ENCODE measurements at places on chromosomes 2 and 18.

GRCh38 chr2:153986488-153987229, 114.9 kb downstream of the GALNT13 start:
- no peak for DNase-seq

GRCh38 chr2:173785813-173786212, 179.4 kb downstream of the SP3 start:
- DNase-seq = no peak

GRCh38 chr18:41324020-41324791, 630.8 kb upstream of the PIK3C3 start:
- DNase-seq = no peak

- no peak for DNase-seq
Observed at GRCh38 chr18:46324087-46324955, 220.1 kb downstream of the HAUS1 start.

GRCh38 chr18:74595431-74595830, 2.2 kb upstream of the ZNF407 start:
- DNase-seq = no peak

- DNase-seq = no peak
Observed at GRCh38 chr2:49444005-49444404, 289.7 kb upstream of the FSHR start.

DNA sequence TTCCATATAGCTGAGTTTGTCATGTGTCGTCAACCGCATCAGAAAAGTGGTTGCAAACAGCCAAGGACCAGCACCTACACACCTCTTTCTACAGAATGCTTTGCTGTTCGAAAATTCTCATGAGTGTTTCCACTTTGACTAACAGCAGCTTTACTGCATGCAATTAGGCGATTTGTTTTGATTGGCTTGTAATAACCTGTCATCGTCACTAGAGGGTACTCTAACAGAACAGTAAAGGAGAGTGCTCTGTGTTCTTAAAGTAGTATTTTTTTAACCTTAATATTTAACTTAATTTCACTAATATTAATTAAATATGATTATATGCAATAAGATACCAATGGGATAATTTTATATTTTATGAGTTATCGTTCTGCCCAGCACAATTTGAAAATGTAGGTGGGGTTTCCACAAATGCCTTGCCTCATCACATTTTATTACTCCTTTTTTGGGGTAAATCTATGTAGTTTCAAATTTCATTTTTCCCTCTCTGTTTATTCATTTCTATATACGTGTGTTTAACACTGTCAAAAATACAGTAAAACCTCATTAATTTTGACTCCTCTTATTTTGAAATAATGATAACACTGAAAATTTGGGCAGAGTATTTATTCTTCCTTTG, 502.2 kb downstream of the NRXN1 start:
- no peak for DNase-seq

DNA sequence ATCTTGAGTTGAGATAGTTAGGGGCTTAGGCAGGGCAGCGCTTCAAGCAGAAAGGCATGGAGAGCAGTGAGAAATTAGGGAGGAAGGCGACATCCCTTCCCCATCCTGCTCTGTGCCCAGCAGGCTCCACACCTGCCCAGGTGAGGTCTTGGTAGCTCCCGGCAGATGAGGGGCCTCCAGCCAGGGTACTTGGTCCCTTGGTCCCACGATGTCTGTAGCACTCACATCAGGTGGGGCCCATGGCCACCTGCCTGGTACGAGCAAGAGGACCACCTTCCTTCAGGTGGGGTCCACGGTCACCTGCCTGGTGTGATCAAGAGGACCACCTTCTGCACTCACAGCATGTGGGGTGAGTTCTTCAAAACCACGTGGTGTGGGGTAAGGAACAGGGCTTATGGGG, 91.2 kb downstream of the GALR1 start:
- no peak for DNase-seq

DNA sequence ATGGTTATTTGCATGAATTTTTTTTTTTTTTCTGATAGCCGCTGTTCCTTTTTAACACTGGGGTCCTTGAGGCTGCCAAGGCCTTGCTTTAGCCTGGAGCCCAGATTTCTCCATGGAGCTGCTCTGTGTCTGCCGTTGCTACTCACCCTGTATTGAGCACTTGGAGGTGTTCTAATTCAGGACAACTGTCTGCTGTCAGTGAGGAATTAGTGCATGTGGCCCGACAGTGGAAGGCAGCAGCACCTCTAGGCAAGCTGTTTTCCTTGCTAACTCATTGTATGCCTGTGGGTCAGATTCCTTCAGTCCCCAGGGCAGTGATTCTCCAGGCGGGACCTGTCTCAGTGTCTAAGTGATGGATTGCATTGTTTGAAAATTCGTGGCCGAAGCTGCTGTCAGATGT, 147.7 kb upstream of the DPP10 start:
- no peak for DNase-seq

- no peak for DNase-seq
Observed at GRCh38 chr2:78707776-78708386, 317.6 kb upstream of the REG3G start.

GRCh38 chr2:170509452-170510193, 205.5 kb upstream of the SP5 start:
- peak; percentile 59 for DNase-seq

DNA sequence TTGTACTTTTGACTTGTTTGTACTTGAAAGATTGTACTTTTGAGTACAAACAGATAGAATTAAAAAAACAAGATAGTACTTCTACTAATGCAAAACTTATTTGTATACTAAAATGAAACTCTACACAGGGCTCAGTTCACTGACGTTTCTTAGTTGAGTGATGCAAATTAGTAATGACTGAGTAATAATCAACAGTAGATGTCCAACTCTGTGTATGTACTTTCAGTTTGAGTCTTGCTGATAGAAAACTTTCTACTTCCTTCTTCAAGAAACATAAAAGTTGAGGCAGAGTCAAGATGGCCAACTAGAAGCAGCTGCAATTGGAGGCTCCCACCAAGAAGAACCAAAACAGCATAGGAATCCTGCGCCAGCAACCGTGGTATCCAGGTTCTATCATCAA, 585.0 kb downstream of the NR4A2 start:
- DNase-seq = no peak

DNA sequence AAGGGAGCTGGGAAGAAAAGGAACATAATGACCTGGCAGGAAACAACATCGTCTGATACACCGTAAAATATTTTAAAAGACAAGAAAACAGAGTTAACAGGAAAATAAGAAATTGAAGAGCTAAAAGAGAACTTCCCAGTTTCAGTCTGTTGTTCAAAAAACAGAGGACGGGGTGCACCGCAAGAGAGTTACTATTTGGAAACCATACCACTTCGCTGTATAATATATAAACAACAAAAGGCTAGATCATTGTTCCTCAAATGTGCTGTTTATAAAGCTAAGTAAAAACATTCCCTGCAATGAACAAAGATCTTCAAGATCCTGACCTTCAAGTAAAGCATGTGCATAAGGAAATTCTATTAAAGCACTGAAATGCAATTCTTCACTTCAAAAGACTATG, 2.1 kb downstream of the PPP3R1 start:
- DNase-seq = no peak

- DNase-seq = peak; percentile 89
Observed at GRCh38 chr2:64654063-64654811, 524 bp upstream of the SERTAD2 start.

DNA sequence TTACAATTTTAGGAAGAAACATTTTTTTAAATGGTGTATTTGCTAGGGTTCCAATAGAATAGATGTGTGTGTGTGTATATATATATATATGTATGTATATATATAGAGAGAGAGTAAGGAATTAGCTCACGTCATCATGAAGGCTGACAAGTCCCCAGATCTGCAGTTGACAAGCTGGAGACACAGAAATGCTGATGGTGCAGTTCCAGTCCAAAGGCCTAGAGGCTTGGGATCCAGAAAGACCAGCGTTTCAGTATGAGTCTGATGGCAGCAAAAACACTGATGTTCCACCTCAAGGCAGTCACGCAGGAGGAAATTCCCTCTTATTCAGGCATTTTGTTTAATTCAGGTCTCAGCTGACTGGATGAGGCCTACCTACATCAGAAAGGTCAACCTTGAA, 386.8 kb downstream of the PTH2R start:
- no peak for DNase-seq

- no peak for DNase-seq
Observed at GRCh38 chr2:195672674-195673073, 15.6 kb downstream of the SLC39A10 start.

- DNase-seq = no peak
Observed at GRCh38 chr18:26650310-26651268, 102.2 kb upstream of the KCTD1 start.

- DNase-seq = no peak
Observed at GRCh38 chr2:178258916-178259315, 64.6 kb downstream of the OSBPL6 start.

- DNase-seq = no peak
Observed at GRCh38 chr2:102012061-102012614, 20.4 kb downstream of the IL1R2 start.

DNA sequence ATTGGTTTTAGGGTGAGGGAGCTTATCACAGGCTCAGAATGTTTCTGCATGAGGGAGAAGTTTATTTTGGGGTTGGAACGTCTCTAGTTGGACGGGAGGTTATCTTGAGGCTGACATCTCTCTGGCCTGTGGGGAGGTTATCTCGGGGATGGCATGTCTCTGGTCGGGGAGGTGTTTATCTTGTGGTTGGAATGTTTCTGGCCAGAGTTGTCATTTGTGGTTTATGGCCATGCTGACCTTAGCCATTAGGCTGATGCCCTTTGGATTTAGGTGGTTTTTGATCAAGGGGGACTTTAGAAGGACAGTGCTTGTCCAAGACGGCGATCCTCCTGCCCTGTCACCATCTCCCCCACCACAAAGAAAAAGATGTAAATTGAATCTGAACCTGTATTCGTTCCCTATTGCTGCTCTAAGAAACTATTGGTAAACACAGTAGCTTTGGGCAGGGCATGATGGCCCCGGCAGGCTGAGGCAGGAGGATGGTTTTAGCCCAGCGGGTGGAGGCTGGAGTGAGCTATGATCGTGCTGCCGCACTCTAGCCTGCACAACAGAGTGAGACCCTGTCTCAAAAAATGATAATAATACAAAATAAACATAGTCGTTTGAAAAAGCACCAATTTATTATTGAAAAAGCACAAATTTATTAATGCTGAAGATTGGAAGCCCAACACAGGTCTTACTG, 17.8 kb upstream of the MPPE1 start:
- no peak for DNase-seq

GRCh38 chr2:174797781-174798276, 33.6 kb upstream of the CHRNA1 start:
- no peak for DNase-seq

DNA sequence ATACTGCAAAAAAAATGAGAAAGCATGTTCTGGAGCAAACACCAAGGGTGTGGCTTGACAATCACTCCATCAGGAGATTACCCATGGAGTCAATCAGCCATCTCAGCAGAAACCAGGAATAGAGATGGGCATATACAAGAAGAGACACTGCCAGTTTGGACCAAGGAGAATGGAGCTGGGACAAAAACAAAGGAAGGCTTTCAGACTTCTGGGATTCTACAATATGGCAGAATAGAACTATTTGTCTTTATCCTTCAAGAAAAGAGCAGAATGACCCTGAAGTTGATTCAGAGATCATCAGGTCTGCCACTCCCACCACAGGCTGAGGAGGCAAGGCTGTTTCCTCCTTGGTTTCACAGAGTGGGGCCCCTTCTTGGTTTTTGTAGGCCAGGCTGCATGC, 48.2 kb upstream of the KIF5C start:
- no peak for DNase-seq

DNA sequence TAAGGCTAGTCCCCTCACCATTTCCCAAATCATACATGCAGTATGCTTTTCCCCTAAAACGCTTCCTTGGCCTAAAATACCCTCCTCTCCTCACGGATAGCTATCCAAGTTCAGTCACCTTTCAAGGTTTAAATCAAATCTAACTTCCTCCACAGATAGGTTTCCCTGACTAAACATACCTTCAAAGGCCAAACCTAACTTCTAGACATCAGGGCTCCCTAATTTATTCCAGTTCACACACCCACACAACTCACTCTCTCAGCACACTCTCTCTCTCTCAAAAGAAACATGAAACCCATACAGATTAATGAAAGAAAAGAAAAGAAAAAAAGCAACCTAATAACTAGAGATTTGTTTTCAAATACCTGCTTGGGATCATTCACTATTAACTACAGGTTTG, 14.5 kb downstream of the CCDC88A start:
- DNase-seq = no peak

DNA sequence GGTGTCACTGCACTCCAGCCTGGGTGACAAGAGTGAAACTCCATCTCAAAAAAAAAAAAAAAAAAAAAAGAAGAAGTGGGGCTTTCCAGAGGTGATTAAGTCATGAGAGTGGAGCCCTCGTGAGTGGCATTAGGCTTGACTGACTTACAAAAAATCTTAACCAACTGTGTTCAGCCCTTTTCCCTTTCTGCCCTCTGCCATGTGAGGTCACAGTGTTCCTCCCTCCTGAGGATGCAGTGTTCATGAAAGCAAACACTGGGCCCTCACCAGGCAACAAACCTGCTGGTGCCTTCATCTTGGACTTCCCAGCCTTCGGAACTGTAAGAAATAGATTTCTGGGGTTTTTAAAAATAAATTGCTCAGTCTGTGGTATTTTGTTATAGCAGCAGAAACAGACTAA, 37.0 kb upstream of the METTL21A start:
- DNase-seq = peak; percentile 20

DNA sequence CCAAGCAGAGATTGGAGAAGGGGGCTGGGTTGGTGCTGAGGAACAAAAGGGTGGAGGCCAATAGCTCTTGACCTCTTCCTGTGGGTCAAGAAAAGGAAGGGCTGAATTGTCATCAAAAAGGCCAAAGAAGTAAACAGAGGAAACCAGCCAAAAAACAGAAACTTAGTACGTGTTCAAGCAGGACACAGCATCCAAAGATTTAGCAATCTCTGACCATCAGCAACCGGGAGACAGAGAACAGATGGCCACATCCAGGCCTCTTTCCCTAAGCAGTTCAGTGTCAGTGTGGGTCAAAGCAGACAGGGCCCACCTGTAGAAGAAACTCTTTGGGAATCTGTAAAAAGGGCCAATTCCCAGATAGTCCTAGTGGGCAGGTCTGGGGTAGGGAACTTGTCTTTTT, 2.9 kb downstream of the DNPEP start:
- DNase-seq = no peak

GRCh38 chr2:26887151-26887550, 39.2 kb downstream of the DPYSL5 start:
- DNase-seq = peak; percentile 33

GRCh38 chr2:86338778-86339295, 1.4 kb upstream of the REEP1 start:
- DNase-seq = no peak

GRCh38 chr2:48230834-48231233, 299.1 kb upstream of the STON1 start:
- DNase-seq = no peak

DNA sequence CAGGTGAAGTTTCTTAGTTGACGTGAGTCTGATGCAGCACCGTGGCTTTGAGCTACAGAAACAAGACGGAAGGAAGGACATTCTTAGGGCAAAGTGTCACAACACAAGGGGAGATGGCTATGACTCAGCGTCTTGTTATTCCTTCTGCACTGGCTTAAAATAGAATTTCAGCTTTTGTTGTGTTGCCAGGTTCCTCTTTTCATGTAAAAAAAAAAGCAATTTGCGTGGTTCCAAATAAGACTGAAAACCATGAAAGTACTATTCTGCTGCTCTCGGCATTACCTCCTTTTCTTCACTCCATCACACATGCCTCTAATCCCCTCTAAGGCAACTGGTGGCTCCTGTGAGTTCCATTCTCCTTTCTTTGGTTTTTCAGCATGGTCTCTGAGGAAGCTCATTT, 150.1 kb downstream of the ANTXR1 start:
- DNase-seq = no peak
